Purkinje cell (primary cell): ENCODE measurements at places on chromosomes 3 and 15. TPM values are rescaled to one million over a fixed set of nuclear protein-coding genes. Genes with fewer than 3 reads are reported as not detected.

The GOLGA6B gene
- not detected in 2 replicates for polyA plus RNA-seq

The SNAP23 gene
- polyA plus RNA-seq, result 9.2 and 10.6 TPM in 2 replicates

The LRTM1 gene
- 0.24 TPM in 1 of 2 replicates, not detected in the other for polyA plus RNA-seq

The KNL1 gene
- polyA plus RNA-seq, result not detected in 2 replicates

The FSTL1 gene
- 1.7 and 2.1 TPM in 2 replicates for polyA plus RNA-seq

The FSIP1 gene
- 1.5 TPM in 1 of 2 replicates, not detected in the other for polyA plus RNA-seq

The CPEB1 gene
- polyA plus RNA-seq, result 49.0 and 55.0 TPM in 2 replicates

The SERPINI2 gene
- 0.44 and 5.8 TPM in 2 replicates for polyA plus RNA-seq

The TMEM207 gene
- not detected in 2 replicates for polyA plus RNA-seq

The PTX3 gene
- 0.92 TPM in 1 of 2 replicates, not detected in the other for polyA plus RNA-seq

The FETUB gene
- polyA plus RNA-seq, result not detected in 2 replicates

The SEMA3G gene
- 0.20 TPM in 1 of 2 replicates, not detected in the other for polyA plus RNA-seq

The KBTBD13 gene
- polyA plus RNA-seq, result not detected in 2 replicates

The ZIC4 gene
- 2.5 and 8.3 TPM in 2 replicates for polyA plus RNA-seq

The ASB14 gene
- polyA plus RNA-seq, result 0.13 and 1.8 TPM in 2 replicates

The ELL3 gene
- not detected in 2 replicates for polyA plus RNA-seq

The KNG1 gene
- not detected in 2 replicates for polyA plus RNA-seq

The TMC3 gene
- not detected in 2 replicates for polyA plus RNA-seq

The CELF6 gene
- polyA plus RNA-seq, result 2.3 and 3.5 TPM in 2 replicates

The PLCD1 gene
- polyA plus RNA-seq, result 6.3 and 8.4 TPM in 2 replicates
